Spinal cord (tissue), 10 donors: ENCODE measurements at places on chromosomes 3 and 15.

GRCh38 chr3:127164615-127165014 is 28.3 kb upstream of the PRR23E start:
- no peak for DNase-seq

GRCh38 chr3:197261164-197261509 is 37.3 kb downstream of the DLG1 start:
- no peak for DNase-seq

DNA sequence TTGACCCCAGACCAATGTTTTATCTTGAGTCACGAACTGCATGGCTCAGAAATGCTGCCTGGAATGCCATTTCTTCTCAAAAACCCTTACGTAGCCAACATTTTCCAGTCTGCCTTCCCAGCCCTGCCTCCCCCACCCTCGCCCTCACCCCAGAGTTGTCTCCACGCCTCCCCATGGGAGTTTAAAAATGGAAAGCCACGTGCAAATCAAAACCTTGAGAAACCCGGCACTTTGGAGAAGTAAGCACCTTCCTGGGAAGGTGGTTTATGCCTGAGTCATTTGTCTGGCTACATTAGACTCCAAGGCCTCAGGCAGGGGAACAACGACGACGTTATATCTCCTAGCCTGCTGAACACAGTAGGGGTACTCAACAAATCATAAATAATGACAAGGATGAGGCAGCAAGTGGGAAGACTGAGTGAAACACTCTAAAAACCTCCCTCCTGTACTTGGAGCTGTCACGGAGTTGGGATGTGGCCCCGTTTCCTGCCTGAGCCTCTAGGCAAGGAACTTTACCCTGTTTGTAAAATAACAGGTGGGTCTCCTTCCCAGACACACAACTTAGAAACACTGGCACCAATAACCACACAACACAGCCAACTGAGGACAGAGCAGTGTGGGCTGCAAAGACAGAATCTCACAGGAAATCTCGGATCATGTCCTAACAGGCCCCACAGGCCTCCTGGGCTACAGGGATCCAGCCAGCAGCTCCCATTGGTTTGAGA is 179.1 kb downstream of the NTRK3 start:
- DNase-seq, result no peak

GRCh38 chr3:141362736-141363135 is 5.6 kb upstream of the ZBTB38 start:
- DNase-seq, result no peak

- peak; percentile 26 for DNase-seq
These were observed 44.8 kb downstream of the POLR2M start for GRCh38 chr15:57751177-57751800.

DNA sequence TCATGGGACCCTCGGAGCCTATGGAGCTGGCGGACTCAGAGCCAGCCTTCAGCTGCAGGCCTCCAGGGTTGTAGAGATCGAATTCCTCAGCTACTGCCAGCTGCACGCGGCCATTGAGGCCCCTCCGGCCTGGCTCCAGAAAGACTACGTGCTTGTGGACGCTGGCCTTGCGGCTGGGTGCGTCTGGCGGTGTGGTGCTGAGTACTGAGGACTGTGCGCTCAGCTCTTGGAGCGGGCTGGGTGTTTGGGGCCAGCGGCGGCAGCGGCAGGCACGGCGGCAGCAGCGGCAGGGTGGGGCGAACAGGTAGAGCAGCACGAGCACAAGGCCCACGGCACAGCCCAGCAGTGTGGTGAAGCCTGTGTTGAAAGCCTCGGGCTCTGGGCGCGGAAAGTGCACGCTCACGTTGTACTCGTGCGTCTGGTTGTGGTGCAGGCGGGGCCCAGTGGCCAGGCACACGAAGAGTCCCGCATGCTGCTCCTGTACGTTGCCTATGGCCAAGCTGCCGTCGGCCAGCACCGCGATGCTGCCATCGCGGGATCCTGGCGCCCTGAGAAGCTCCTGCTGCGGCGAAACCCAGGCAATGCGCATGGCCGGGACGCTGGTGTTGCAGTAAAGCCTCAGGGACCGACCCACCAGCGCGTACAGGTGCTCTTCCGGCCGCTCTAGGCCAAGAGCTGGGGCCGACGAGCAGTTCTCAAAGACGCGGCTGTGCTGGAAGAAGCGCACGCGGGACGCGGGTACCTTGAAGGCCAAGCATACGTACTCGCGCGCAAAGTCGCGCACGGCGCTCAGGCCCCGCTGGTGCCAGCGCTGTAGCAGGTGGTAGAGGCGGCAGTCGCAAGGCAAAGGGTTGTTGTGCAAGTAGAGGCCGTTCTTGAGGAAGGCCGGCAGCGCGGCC is 1.3 kb downstream of the AMIGO3 start:
- DNase-seq, result no peak

DNA sequence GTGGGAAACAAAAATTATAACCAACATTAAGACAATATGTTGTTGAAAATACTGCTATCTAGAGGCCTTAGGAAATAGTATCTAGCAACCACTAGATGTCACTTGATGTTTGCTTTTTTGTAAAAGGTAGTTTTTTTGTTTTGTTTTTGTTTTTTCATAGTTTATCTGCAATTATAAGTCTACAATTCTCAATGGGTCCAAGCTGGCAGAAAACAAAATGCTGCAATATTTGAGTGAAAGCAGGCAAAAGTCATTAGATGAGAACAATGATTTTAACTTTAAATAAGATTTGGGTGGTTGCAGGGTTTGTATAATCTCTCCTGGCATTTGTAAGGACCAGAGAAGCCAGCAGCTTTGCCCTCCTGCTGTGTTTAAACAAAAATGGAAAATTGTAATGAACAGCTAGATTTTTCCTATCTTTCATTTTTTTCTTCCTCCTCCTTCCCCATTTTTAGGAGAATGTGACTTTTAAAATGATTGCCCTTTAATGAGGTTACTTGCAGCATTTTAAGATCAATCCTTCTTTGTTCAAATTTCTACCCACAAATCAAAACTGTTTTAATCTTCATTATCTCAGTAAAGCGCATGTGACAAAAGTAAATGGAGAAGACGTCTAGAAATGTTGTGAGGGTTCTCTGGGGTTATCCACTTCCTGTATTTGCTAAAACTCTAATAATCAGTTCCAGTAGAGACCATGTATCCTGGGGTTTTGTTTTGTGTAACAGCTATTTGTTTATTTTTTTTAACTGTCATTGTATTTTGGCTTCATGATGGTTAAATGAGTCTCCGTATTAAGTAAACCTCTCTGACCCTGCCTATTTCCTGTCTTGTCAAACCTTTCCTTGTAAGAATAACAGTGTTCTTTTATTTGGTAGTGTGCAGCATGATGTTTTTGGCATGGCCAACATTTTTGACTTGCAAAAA is 27.3 kb downstream of the DUT start:
- peak; percentile 20 for DNase-seq

GRCh38 chr15:22226034-22226790 is 145.9 kb downstream of the OR4M2 start:
- DNase-seq, result no peak

DNA sequence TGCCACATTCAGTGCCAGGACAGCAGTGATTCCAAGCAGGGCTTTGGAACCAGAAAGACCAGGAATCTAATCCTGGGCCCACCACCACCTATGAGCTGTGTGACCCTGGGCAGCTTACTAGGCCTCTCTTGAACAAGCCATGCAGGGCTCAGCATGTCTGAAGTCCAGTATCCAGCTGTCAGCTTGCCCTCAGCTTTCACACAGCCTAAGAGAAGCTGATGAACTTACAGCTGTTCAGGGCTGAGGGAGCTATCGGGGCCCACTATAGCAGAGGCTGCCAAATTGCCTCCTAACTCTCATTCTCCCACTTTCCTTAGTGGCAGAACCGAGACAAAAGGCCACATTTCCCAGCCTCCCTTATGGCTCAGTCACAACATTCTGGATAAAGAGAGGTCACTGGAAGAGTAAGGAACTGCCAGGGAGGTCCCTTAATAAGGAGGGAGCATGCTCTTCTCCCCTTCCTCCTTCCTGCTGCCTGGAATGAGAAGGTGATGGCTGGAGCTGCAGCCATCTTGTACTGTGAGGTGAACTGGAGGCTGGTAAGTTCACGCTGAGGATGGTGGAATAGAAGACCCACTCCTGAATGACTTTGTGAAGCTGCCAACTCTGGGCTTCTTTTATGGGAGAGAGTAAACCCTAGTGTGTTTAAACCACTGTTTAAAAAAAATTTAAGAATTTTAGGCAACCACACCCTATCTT is 34.5 kb downstream of the FEM1B start:
- no peak for DNase-seq

GRCh38 chr3:142604940-142605339 is 8.7 kb downstream of the PLS1 start:
- no peak for DNase-seq

- no peak for DNase-seq
These were observed 216.8 kb downstream of the RSL24D1 start for GRCh38 chr15:54979964-54980363.

- DNase-seq, result no peak
These were observed 20.9 kb downstream of the KAT2B start for GRCh38 chr3:20060974-20061685.
